ENCODE measurements at places on chromosomes 4 and X.
A peak's percentile ranks its signal among the peaks of the same experiment; 100 is the strongest.

GRCh38 chr4:39312816-39313215 lies 53.3 kb downstream of the RFC1 start:
- DNase-seq, result no peak

- DNase-seq, result no peak
Measured at GRCh38 chrX:54865208-54865607, 55.4 kb upstream of the TRO start.

GRCh38 chr4:89296399-89296798 lies 11.2 kb downstream of the GPRIN3 start:
- no peak for DNase-seq

DNA sequence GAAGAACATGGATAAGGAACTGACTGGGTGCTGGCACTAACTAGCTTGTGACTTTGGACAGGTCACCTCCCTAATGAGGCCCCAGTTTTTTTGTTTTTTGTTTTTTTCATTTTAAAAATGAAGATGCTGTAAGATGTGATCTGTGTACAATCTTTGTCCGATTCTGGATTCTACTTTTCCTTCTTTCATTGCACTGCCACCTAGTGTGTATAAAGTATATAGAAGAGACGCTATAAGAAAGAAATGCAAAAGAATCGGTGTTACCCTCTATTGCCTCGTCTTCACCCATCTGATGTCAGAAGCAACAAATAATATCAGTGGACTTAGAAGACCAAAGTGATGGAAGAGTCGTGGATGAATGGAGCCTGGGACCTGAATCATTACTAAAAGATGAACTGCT lies 58.6 kb upstream of the P2RY10 start:
- no peak for DNase-seq

- DNase-seq, result no peak
Measured at GRCh38 chr4:10078481-10079233, 37.9 kb downstream of the WDR1 start.

DNA sequence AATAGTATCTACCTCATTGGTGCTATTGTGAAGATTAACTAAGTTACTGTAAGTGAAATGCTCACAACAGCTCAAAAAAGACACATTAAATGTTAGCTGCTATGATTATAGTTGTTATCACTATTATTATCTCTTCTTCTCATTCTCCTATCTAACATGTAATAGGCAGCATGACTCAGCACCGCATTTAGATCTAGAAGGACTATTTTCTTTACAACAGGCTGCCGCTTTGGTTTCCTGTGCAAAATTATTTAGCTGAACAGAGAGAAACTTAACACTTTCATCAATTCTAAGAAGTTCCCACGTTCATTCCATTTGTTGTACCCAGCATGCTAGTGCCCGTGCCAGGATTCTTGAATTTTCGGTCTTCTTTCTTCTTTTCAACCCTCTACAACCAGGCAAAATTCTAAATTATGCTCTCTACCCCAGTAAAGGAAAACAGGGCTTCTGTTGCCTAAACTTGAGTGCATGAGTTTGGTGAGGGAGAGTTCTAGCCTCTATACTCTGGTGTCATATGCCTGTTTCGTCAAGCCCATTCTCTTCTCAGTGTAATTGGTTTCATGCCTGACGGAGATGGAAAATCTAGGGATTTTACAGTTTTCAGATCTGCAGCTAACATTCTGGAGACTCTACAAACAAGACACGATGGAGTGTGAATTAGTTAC lies 378.9 kb downstream of the PPP1R2C start:
- DNase-seq, result no peak

DNA sequence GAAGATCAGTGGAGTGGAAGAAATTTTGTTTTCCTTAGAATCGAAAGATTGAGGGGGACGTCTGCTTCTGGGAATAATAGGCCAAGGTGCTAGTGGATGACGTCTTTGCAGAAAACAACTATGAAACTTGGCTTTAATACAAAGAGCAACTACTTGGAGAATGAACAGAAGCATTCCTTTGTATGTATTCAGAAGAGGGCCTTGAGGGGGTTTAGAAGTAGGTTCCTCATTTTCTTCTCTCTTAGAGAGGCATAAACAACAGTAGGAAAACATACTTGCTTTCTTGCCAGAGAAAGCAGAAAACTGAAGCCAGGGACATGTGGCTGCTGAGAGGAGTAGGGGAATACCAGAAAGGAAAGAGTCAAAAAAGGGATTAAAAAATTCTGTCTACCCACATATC lies 167.8 kb downstream of the ZNF330 start:
- DNase-seq, result no peak

DNA sequence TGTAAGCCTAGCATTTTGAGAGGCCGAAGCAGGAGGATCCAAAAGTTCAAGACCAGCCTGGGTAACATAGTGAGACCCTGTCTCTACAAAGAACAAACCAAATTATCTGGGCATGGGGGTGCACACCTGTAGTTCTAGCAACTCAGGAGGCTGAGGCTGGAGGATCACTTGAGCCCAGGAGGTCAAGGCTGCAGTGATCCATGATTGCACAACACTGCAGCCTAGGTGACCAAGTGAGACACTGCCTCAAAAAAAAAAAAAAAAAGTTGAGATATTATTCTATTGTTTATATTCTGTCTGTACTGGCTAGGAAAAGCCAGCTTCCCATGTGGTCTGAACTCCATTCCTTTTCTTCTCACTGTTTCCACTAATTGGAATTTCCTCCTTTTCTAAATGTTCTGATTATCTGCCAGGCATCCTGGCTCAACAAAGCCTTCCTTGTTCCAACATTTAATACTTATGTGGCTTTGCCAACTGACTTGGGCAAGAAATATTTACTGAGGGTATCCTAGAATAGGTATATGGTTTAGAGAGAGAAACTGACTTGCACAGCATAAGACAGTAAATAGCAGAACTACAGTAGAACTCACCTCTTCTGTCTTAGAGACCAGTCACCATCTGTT lies 175.2 kb upstream of the ADAMTS3 start:
- DNase-seq, result no peak

DNA sequence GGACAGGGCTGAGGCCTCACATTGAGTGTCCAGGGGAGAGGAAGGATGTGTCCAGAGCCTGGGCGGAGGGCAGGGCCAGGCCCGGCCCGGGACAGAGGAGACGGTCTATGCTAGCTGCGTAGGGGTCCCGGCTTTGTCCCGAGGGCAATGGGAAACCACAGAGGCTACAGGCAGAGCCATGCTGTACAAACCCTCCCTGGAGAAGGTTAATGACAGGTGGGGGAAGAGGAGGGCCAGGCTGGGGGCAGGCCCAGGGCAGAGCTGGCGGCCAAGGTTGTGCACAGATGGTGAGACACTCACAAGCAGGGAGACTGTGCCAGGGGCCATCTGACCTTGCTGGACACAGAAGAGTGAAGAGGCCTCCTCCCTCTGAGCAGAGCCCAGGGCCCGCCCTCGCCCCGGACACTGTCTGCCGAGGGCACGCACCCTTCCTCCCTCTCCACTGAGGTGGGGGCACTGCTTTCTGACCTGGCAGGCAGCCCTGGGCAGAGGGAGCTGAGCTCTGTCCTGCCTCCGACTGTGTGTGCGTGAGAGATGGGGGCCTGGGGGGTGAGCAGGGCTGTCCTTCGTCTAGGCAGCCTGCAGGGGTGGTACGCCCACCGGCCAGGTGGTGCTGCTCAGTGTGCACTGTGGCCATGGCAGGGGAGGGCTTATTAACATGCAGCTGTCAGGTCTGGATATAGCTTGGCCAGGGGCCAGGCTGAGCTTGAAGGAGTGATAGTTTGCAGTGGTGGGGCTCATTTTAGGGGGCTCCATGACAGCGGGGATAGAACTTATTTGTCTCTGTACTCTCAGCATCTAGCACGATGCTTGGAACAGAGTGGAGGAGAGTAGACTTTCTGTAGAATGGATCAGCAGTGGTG lies 75.7 kb upstream of the LRPAP1 start:
- DNase-seq, result no peak

DNA sequence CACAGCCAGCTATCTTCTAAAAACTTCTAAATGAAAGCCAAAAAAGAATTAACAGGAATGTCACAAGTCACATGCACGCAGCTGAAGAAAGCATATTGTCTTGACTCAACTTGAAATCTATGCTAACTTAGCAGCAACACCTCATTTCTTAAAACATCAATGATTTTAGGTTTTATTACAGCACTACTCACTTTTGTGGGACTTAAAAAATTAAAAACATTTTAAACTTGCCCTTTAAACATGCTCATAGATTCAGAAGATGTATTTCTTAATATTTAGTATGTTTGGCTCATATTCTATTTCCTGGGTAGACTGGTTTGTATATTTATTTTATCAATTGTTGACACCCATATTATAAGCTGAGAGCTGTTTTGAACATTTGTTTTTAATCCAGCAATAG lies 279.4 kb downstream of the NKX6-1 start:
- DNase-seq, result no peak

GRCh38 chr4:2009651-2010233 lies 968 bp upstream of the NELFA start:
- peak; percentile 20 for DNase-seq

DNA sequence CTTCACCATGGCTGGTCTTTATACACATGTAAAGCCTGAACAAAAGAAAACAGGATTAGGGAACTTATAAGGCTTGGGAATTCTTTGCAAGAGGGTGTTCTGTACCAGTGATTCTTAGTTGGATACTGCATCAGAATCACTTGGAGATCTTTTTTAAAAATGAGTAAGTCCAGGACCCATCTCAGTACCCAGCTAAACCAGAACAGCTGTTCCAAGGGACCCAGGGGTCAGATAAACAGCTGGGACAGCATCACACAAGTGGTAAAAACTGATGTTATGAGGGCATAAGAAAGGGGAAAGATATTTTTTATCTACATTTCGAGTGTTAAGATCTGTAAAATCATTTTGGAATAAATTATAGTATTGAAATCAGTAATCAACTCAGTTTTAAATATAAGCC lies 16.1 kb downstream of the PGRMC2 start:
- no peak for DNase-seq

GRCh38 chrX:9573282-9574106 lies 108.6 kb downstream of the TBL1X start:
- DNase-seq, result no peak

DNA sequence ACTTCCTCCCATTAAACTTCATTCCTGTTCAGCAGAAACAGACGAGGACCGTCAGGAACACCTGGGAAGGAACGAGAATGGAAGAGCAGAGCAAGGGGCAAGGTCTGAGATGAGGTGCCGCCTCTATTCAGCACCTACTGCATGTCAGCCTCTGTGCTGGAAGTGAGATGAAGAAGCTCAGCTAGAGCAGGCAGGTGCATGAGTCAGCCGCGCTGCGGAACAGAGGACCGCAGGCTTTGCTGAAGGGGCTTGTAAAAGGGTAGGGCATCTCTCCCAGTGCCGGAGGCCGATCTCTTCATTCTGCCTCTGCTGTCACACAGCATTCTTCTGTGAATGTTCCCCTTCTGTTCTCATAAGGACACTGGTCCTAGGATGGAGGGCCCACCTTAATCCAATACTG lies 6.1 kb upstream of the ABLIM2 start:
- DNase-seq, result no peak

GRCh38 chr4:28062562-28062961 lies 1201.9 kb downstream of the STIM2 start:
- DNase-seq, result no peak

- no peak for DNase-seq
Measured at GRCh38 chr4:77177199-77177598, 20.2 kb downstream of the CCNG2 start.

GRCh38 chr4:169941141-169941540 lies 85.1 kb downstream of the MFAP3L start:
- DNase-seq, result no peak

GRCh38 chr4:173991316-173991715 lies 292.2 kb downstream of the FBXO8 start:
- no peak for DNase-seq

GRCh38 chrX:110588164-110588563 lies 207.5 kb downstream of the CHRDL1 start:
- DNase-seq, result no peak

DNA sequence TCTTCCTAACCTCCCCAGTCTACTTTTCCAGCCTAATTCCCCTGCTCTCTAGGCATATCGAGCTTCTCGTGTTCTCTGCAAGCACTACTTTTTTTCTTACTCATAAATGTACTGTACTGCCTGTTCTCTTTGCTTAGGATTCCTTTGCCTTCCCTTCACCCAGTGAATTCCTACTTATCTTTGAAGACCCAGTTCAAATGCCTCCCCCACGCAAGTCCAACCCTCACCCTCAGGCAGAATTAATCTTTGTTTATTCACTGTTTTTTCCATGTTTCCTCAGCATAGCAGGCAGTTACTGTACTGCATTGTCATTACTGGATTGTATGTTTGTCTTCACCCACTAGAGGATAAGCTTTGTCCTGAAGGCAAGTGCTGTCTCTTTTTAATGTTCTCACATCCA lies 287.7 kb downstream of the BMPR1B start:
- no peak for DNase-seq

DNA sequence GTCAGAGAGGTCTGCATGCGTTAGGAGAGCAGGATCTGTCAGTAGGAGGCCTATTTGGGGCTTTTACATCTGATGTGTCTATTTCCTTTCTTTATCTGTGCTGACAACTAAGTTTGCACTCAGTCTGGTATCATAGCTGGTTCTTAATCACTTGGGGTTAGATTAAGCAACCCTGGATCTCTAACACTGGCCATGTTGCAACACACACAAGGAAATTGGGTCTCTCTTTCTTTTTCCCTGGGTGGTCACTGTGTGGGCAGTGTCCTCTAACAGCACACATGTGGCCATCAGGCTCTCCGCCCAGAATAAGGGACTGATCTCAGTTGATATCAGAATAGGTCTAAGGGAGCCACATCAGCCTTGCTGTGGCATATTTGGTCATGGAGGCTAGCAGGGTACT lies 38.9 kb downstream of the IGFBP7 start:
- DNase-seq, result no peak

GRCh38 chrX:103831803-103832544 lies at the start of gene RAB9B:
Gene RAB9B (minus strand): TSS chrX:103832257. CDS start chrX:103825784, 6,473 bp downstream.
- peak; percentile 58 for DNase-seq

DNA sequence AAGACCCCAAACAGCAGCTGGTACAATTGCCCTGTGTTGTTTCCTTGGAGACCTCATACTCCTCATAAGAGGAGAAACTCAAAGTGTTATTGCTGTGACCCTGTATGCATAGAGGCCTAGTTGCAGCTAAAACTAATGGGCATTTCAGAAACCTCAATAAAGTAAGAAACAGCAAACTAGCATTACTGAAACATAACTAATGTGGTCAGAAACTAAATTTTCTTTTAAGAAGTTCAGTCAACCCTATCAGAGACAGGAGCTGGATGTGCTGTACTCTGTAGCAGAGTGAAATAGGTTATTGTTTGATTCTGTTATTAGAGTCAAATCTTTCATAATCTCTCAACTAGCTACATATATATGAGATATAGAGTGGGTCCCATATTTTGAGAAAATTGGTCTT lies 257.5 kb upstream of the IRS4 start:
- DNase-seq, result no peak

DNA sequence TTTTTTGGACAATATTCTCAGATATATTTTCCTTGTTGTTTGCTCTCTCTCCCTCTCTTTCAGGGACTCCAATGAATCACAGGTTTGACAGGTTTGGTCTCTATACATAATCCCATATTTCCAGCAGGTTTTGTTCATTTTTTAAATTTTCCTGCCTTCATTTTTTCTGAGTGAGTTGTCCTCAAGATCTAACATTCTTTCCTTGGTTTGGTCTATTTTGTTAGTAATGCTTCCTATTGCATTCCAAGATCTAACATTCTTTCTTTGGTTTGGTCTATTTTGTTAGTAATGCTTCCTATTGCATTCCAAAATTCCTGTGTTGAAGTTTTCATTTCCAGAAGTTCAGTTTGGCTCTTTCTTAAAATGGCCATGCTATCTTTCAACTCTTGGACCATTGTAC lies 45.3 kb upstream of the ZMAT1 start:
- DNase-seq, result no peak

Measured in stimulated activated CD8-positive, alpha-beta memory T cell treated with anti-CD3 and anti-CD28 coated beads, Interleukin-4, amount 100 ng/mL, for 4 hours (primary cell).